Pericardium fibroblast (primary cell): ENCODE measurements at places on chromosomes 3 and 15. TPM values are rescaled to one million over a fixed set of nuclear protein-coding genes. Genes with fewer than 3 reads are reported as not detected.

Gene GMPPB
- 17.7 and 35.0 TPM in 2 replicates for total RNA-seq

Gene IMPDH2
- 237 and 483 TPM in 2 replicates for total RNA-seq

Gene ZNF774
- 0.09 and 0.12 TPM in 2 replicates for total RNA-seq

Gene CCDC54
- total RNA-seq = not detected in 2 replicates

Gene C3orf49
- total RNA-seq = not detected in 2 replicates

Gene MAP3K13
- 10.4 and 21.4 TPM in 2 replicates for total RNA-seq

Gene MIX23
- total RNA-seq = 15.9 and 22.4 TPM in 2 replicates

Gene ZIC1
- 0.43 TPM in 1 of 2 replicates, not detected in the other for total RNA-seq

Gene UROC1
- not detected in 2 replicates for total RNA-seq

Gene ASB14
- 0.23 TPM in 1 of 2 replicates, not detected in the other for total RNA-seq
